ENCODE measurements at places on chromosomes 4 and X.

GRCh38 chr4:157804986-157805385 lies 367.8 kb downstream of the GASK1B start:
- no peak for DNase-seq

- DNase-seq, result no peak
Observed at GRCh38 chrX:139831675-139832456, 101.0 kb downstream of the ATP11C start.

DNA sequence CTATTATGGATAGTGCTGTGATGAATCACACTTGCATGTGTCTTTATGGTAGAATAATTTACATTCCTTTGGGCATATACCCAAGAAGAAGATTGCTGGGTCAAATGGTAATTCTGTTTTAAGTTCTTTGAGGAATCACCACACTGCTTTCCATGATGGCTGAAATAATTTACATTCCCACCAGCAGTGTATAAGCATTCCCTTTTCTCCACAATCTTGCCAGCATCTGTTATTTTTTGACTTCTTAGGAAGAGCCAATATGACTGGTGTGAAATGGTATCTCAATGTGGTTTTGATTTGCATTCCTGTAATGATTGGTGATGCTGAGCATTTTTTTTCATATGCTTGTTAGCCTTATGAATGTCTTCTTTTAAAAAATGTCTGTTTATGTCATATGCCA lies 1120.2 kb downstream of the ARAP2 start:
- DNase-seq, result no peak

DNA sequence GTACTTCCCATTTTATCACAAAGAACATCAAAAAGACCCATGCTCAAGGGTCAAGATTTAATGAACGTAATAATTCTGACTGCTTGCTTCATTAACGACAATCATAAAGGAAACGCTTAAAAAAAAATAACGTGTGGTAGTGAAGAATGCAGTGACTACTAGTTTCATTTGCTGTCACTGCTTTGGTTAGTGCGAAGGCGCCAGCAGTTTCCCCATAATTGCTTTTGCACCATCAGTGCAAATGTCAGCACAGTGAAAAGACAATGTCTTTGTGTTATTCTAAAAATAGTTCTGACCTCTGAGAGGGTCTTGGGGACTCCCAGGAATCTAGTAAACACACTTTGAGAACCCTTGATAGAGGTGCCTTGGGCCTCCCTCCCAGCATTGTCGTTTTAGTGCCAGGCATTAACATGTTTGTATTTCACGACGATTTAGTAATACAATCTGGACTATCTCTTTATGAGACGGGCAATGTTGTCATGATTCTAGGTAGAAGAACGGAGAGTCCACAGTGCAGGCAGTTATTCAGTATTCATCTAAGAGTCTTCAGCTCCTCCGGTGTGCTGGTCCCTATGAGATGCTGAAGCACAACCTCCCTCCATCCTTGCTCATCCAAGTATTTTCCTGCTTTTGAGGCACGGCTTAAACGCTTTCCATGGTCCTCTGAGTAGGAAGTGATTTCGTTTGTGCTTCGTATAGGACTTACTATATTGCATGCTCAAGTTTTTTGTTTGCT lies 71.0 kb downstream of the AFF1 start:
- no peak for DNase-seq

DNA sequence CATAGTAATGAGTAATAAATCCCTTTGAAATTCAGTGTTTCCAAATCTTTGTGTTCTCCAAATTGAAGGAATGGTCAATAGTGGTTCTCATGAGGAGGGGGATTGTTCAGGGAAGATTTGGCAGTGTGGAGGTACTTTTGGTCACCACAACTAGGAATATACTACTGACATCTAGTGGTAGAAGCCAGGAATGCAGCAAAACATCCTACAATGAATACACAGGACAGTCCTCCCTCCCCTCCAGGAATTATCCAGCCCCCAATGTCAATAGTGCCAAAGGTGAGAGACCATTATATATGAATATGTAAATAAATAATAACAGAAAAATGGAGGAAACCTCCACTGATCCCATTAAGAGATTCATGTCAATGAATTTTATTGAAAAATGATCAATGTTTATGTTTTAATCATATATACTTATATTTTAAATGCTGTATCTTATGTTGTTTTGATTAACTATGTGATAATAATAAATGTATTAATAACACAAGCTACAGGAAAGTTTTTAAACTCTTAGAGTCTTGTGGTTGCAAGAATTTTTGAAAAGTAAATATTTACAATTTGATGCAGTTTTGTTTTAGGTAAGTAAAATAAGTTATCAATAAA lies 14.4 kb upstream of the FAM9A start:
- DNase-seq, result no peak

DNA sequence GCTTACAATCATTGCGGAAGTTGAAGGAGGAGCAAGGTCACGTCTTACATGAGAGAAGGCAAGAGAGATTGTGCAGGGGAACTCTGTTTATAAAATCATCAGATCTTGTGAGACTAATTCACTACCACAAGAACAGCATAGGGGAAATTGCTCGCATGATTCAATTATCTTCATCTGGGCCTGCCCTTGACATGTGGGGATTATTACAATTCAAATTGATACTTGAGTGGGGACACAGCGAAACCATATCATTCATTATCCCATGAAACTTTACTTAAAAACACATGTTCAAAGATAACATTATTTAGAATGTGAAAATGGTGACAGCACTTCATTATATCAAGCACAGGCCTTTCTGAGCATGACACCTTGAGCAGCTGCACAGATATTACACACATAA lies 1087.8 kb downstream of the C4orf33 start:
- DNase-seq, result peak; percentile 15

GRCh38 chrX:19094654-19095053 lies 27.6 kb downstream of the ADGRG2 start:
- DNase-seq, result no peak

DNA sequence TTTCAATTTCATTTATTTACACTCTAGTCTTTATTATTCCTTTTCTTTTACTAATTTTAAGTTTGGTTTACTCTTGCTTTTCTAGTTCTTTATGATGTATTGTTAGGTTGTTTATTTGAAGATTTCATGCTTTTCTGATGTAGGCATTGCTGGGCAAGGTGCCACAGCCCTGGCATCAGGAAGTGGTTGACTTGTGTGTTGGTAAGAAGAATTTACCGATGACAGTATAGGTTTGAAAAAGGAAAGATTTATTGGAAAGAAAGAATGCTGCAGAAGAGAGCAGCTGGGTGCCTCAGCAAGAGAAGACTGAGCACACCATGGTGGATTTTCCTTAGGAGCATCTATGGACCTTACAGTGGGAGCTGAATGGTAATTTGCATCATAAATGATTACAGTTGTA lies 153.2 kb downstream of the KLF8 start:
- no peak for DNase-seq

DNA sequence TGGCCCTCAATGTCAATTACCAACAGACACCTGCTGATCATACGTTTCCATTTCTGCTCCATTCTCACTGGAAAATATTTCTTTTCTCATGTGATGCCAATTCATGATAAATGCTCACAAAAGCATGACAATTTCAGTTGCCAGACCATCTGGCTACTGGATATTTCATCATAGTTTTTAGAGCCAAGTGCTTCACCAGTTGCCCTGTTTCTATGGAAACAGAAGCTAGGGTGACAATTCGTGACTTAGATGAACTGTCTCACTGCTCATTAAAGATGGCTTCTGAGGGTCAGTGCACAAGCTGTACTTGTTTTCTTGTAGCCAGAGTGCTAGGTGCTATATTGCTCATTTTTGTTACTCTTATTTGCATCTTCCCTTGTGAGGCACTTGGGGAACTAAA lies 184.9 kb downstream of the COMMD8 start:
- no peak for DNase-seq

- no peak for DNase-seq
Observed at GRCh38 chrX:111823128-111823527, 52.9 kb upstream of the TRPC5OS start.

DNA sequence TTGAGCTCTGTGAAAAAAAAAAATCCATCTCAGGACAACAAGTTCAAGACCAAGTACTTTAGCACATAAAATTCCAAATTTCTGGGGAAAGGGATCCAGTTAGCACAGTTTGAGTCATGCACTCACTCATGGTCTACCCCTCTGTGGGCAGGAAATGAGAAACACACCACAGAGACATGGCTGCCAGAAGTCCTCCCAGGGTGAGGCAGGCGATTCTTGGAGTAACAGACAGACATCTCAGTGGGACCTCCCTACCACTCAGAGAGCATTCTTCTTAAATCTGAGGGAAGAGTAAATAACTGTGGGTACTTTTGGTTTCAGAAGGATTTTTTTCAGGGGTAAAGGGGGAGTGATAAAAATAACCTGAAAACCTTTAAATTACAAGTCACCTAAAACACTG lies 14.1 kb downstream of the CXCL1 start:
- DNase-seq, result no peak

- DNase-seq, result no peak
Observed at GRCh38 chrX:40117715-40118285, 20.0 kb upstream of the BCOR start.

DNA sequence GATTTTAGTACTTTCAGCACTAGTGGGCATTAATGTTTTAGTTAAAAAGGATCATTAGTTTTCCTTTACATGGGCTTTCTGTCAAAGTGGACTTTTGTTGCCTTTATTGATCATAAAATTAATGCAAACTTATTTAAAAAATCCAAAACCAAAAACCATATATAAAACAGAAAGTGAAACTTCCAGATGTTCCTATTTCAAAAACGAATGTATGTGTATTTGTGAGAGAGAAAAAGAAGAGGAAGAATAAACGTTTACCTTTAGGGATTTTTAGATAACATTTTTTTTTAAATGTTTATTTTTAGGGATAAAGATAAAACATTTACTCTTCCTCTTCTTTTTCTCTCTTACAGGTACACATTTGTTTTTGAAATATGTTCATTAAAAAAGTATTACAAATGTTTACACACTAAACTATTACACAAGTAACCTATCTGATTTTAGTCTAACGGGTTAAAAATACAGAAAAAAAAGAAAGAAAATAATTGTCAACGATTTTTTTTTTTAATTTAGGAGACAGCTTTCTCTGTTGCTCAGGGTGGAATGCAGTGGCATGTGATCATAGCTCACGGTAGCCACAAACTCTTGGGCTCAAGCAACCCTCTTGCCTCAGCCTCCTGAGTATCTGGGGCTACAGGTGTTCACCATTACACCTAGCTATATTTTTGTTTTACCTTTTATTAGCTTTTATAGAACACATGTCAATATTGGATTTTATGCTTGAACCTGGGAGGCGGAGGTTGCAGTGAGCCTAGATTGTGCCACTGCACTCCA lies 16.8 kb upstream of the COX18 start:
- DNase-seq, result no peak
